ENCODE measurements at places on chromosomes 7 and 10.

DNA sequence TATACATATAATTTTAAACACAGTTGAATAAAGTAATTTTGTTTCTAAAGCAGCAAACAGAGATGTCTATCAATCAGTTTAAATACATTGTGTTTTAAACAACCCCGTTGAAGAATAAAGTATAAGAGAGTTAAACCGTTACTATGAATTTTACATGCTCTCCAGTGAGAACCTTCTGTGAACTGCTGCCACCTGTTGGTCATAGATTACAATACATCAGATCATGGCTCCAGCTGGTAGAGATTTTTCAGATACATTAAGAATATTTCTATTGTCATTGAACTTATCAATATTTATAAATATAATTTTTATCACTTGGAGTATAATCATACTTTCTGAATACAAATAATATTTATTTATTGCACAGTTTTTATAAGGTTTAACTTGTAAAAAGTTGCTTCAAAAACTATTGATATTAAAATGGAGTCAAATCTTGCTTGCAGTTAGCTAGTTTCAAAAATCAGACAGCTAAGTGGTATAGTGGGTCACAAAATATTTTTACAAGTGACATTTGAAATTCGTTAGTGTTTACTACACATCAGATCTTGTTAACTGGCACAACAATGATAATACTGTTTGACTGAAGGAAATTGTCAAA is 561.2 kb upstream of the PHF14 start:
- DNase-seq, result no peak

GRCh38 chr10:52740913-52741675 is 31.5 kb downstream of the MBL2 start:
- no peak for DNase-seq

- DNase-seq, result no peak
Observed at GRCh38 chr10:133056651-133057178, 31.0 kb upstream of the ADGRA1 start.

- DNase-seq, result no peak
Observed at GRCh38 chr7:132656846-132657776, 80.8 kb upstream of the PLXNA4 start.

DNA sequence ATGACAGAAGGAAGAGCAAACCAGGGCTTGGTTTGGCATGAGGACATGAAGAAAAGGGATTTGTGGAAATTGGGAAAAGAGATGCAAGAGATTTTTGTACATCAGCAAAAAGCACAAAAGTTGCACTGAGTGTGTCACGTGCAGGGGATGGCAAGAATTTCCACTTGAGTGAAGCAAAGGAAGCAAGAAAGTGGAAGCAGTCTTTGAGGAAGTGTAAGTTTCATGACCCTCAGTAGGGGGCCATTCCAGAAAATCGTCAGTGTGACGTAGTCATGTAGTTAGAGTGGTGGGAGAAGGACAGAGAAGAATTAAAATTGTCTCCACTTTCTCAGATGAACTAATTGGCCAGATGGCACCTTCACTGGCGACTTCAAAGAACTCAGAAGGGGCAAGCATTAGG is 123.3 kb upstream of the FZD1 start:
- no peak for DNase-seq

DNA sequence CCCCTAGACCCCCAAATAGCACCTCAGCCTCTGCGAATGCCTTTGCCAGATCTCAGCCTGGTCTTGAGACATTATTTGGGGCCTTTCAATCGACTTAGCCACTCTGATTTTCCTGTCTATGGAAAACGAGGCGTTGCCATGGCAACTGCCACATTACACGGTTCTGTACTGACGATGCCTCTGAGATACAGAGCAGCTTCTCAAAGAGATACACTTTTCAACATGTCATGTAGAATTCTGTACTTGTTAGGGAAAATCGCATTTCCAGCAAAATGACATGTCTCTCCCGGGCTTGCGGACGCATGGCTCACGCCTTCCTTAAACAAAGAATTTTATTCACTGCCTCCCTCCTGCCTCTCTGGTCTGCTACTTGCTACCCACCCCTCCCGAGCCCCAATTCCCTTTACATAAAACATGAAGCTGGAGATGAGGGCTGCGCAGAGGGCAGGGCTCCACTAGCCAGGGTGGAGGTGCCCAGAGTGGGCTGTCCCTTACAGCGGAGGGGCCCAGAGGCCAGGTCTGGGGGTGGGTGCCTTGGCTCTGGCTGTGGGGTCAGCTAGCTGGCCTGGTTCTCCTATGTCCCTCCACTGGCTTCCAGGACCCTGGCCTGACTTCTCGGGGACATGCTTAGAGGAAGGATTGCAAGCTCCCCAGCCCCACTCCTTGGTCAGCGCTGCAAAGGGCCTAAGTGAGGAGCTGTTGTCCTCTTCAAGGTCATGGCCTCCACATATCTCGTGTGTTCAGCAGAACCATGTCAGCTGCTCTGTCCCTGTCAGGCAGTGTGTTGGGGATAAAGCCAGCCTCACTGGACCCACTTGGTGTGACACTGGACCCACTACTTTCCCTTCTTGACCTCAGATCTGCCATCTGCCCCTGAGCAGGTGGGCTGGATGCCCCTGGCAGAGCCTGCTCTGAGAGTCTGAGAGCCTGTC is 342.5 kb downstream of the RPS24 start:
- DNase-seq, result no peak

GRCh38 chr10:107834706-107835105 is 670.2 kb upstream of the SORCS1 start:
- no peak for DNase-seq

GRCh38 chr7:31443457-31443856 is 70.4 kb upstream of the ITPRID1 start:
- no peak for DNase-seq

- no peak for DNase-seq
Observed at GRCh38 chr7:20954711-20955619, 168.3 kb upstream of the SP8 start.

- no peak for DNase-seq
Observed at GRCh38 chr7:148882192-148882591, 1.9 kb downstream of the EZH2 start.

DNA sequence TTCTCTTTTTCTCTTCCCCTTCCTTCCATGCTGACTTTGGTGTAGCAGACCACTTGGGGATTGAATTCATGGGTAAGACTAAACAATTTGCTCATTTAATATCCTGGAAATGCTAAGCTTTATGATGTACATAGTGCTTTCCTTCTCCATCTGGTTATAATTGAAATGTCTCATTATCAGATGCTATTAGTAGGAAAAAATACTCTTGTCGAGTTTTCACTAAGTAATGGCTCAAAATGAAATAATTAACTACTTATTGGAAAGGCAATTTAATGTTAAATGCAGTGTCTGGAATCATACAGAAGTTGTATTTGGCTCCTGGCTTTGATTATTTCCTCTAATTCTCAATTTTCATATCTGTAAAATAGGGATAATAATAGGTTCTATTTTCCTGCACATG is 990.4 kb downstream of the NRG3 start:
- no peak for DNase-seq

All from activated CD4-positive, alpha-beta T cell treated with anti-CD3 and anti-CD28 coated beads, Interleukin-2, amount 50 U/mL, for 24 hours (primary cell).